ENCODE measurements at places on chromosomes 5 and 9.

DNA sequence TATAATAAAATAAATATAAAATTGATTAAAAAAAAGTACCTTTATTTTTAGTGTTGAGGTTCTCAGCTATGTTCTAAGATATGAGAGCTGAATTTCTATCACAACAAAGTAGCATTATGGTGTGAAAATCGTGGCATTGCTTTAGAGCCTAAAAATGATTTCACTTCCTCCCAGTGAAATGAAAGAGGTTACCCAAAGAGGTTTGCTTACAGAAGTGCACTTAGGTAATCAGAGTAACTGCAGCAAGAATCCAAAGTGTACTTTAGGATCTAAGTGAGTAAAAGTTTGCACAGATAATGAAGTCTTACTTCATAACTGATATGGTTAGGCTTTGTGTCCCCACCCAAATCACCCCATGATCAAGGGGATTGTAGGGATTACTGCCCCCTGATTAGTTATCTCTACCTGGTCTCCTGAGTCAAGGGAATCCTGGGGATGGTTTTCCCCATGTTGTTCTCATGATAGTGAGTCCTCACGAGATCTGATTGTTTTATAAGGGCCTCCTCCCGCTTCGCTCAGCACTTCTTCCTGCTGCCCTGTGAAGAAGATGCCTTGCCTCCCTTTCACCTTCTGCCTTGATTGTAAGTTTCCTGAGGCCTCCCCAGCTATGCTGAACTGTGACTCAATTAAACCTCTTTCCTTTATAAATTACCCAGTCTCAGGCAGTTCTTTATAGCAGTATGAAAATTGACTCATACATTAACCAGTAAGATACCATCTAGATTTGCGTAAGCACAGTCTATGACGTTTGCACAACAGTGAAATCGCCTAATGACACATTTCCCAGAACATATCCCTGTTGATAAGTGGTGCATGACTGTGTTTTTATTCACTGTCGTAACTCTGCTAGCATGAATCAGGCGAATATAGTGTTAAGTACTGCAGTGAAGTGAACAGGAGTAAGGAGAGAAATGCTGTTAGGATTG is 40.3 kb upstream of the LRRC70 start:
- peak; percentile 83 for DNase-seq

DNA sequence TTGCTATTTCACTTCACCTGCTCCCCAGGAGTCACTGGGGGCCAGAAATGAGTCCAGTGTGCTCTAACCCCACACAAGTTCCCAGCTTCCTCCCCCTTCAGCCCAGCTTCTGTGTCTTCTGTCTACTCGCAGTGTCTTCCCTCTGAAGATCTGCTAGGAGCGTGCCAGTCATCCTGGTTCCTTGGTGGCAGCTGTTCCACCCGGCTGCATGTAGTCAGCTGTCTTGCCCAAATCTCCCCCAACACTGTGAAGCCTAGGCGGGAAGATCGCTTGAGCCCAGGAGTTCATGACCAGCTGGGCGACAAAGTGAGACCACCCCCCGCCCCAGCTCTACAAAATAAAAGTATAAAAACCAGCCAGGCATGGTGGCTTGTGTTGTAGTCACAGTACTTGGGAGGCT is 154.0 kb downstream of the GDNF start:
- no peak for DNase-seq

DNA sequence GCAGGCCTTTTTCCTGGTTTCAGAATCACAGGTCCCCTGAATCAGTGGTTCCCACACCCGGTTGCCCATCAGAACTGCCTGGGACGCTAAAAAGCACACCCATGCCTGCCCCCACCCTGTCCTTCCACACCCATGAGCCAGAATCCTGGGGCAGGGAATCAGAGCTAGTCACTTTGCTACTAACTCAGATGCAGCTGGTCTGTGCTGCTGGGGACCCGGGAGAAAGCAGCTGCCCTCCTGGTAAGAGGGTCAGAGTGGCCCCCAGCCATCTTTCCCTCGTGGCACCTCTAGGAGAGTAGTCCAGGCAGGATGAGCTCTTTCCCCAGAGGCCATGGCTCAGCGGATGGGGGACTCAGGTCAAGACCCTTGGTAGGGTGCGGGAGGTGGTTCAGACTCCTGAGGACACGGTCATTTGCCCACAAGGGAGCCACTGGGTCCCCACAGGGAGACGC is 11.3 kb upstream of the NUP214 start:
- no peak for DNase-seq

DNA sequence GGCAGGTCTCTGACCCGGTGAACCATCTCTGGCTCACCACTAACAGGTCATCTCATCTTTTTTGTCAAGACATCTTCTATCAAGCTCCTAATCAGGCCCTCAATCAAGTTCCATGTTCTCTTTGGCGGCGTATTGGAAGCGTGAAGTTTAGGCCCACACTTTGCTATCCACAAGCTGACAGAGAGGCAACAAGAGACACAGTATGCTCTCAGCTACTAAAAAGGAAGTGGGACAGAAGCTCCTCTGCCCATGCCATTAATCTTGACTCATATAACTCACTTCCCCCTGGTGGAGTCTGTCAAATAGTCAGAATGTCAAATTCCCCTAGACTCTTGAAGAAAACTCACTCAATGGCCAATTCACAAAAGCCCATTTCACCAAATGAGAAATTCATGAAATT is 77.6 kb upstream of the TMC1 start:
- DNase-seq = no peak

DNA sequence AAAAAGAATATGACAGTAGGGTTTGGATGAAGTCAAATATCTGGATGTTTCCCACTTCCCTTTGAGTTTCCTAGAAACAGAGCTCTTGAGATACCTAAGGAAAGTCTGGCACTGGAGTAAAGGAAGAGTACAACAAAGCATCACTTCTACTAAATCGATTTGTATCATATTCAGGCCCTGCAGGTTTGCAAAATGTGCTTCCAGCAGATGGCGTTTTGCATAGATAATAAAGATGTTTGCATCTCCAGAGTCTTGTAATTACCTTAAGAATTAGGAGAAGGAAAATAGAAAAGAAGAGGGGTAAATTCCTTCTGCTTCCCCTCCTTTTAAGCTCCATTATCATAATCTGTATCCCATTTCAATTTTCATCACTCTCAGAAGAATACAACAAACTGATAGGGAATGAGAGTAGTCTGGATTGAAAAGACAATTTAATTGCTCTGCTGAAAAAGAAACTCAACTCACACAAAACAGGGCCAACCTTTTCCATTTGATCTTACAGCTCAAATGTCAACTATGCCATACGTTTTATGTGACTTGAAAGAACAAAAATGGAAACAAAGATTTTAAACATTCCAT is 380.4 kb downstream of the PTPRD start:
- DNase-seq = peak; percentile 62

DNA sequence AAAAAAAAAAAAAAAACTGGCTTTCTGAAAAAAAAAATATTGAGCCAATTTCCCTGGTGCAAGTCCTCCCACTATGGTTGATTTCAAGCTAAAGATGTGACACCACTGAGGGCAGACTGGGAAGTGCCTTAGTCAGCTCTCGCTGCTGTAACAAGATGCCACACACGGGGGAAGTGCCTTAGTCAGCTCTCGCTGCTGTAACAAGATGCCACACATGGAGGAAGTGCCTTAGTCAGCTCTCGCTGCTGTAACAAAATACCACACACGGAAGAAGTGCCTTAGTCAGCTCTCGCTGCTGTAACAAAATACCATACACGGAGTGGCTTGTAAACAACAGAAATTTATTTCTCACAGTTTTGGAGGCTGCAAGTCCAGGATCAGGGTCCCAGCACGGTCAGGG is 23.4 kb downstream of the BTNL9 start:
- no peak for DNase-seq

GRCh38 chr9:106177216-106177615 is 482.9 kb downstream of the TMEM38B start:
- DNase-seq = no peak

DNA sequence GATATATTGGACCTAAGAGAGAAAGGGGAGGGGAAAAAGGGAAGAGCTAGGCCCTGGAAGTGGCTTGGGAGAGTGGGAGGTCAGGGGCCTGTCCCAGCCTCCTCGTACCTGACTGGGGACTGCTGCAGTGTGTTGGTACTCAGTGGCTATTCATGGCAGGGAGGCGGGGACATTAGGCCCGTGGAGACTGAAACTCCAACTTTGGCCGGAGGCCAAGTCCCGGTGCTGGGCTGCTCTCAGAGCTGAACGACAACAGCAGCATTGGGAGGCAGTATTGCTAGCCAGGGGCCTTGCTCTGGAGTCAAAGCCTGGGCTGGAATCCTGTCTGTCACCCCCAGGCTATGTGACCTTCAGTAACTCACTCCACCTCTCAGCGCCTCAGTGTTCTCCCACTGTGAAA is 37.8 kb downstream of the NEURL1B start:
- DNase-seq = no peak

DNA sequence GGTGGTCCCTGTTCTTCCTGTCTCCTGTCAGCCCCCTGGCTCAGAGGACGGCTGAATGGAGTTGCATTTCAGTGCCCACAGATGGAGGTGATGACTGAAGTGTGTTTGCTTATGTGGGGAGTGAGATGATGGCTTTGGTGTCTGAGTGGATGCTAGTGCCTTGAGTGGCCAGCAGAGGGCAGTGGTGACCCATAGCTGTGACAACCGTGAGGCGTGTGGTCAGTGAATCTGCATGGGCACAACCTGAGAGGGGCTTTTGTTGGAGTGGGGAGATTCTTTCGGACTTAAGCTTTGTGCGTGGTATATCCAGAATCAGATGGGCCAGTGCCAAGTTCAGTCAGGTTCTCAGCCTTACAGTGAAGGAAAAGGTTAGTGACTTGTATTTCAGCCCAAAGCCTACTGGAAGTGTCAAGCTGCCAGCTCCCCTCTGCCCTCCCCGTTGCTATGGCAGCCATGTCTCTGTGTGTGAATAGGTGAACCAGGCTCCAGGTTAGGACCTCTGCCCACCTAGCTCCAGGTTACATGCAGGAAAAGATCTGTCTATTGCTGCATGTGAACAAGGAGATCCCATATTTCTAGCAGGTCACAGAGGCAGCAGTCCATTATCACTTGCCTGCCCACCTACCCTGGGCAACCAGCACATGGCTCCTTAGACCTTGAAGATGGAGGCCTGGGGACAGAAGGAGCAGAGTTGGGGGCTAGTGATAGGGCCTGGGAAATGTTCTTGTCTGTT is 14.7 kb upstream of the CXXC5 start:
- peak; percentile 85 for DNase-seq

DNA sequence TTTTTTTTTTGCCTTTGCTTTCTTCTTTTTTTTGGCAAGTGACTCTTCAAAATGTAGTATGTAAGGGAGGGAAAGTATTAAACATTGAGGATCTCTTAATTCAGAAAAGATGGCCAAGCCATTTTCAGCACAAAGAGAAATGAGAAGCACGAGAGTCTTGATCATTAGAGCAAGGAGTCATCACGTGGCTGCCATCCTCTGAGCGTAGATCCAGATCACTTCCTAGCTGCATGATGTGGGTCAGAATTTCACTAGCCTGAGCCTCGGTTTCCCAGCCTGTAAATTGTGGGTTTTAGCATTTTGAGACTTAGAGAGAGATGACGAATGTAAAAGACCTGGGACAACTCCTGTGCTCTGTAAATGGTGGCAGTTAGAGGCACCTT is 312.9 kb downstream of the ARHGEF28 start:
- DNase-seq = no peak

GRCh38 chr5:91850031-91850430 is 466.9 kb upstream of the ARRDC3 start:
- peak; percentile 47 for DNase-seq

GRCh38 chr5:90740244-90740799 is 181.7 kb downstream of the ADGRV1 start:
- DNase-seq = no peak

DNA sequence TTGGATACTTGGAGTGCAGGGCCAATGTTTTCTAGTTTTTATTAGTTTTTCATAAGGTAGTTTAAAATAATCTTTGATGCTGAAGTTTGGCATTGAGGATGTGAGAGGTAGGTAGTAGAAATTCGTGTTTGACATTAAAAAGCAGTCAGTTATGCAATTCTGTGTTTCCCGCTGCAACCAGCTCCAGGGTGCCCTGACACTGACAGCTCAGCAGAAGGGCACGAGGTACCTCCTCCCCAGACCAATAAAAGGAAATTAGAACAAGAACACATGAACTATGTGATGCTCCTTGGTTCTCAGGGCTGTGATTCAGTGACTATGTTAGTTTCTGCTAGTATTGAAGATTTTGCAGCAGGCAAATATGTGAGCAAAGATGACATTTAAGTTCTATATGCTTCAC is 40.2 kb downstream of the NSUN2 start:
- peak; percentile 74 for DNase-seq

DNA sequence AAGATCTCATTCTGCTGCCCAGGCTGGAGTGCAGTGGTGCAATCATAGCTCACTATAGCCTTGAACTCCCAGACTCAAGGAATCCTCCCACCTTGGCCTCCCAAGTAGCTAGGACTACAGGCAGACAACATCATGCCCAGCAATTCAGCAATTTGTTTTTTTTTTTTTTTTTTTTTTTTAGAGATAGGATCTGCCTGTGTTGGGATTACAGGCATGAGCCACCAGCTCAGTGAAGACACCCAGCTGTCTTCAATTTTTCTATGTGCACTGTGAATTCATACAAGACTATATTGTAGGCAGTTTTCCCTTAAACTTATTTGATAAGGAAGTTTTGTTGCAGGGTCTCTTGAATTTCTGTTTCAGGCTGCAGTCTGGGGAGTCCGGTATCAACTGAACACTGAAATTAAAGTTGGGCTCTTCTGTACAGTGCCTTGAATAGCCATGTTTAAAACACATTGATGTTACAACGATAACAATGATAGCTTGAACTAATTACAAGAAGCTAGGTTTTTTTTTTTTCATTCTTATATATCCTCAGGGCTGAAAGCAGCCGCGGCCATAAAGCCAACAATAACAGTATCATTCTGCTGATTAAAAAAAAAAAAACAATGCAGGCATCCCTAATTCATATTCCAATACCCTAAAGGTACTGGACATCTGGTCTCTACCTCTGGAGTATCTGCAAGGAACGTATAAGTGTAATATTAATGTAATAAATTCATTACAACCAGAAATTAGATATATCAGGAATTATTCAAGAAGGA is 63.5 kb downstream of the MPDZ start:
- no peak for DNase-seq

DNA sequence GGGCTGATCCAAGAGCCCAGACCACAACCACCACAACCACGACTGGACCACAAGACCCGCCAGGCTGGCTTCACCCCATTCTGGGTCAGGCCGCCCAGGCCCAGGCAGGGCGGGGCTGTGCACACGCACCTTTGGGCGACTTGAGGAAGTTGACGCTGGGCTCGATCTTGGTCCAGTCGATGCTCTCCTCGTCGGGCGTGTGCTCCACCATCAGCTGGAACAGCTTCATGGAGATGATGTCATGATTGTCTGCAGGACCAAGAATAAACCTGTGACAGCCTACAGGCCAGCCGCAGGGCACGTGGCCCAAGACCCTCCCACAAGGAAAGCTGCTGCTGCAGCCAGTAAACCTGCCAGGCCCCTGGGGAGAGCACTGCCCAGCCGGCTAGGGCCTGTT is 17.3 kb downstream of the LMAN2 start:
- no peak for DNase-seq
